ENCODE measurements at places on chromosomes 13 and 19. TPM values are rescaled to one million over a fixed set of nuclear protein-coding genes. Genes with fewer than 3 reads are reported as not detected.

GRCh38 chr19:28501976-28502375 is 711.0 kb downstream of the UQCRFS1 start:
- no peak for DNase-seq

DNA sequence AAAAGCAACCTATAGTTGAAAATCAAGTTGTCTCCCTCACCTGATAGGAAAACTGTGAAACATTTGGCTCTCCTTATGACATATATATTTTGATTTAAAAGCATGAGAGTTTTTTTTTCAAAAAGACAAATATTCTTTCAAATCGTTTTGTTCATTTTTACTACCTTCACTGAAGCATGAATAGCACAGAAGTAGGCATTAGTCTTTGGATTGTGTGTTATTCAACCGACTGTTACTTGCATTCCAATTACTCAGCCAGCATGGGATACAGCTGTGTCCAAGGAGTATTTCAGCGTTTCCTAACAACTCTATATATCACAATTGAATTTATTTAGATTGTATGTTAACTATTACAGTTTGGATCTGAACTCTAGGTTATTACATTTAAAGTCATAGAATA is 135.2 kb downstream of the PCDH9 start:
- no peak for DNase-seq

IFNL1 gene
- total RNA-seq: 1.2 TPM

RFPL4A gene
- total RNA-seq: not detected

RNF17 gene
- total RNA-seq: not detected

All from activated CD4-positive, alpha-beta memory T cell treated with anti-CD3 and anti-CD28 coated beads for 36 hours (primary cell).